CD4-positive, CD25-positive, alpha-beta regulatory T cell (primary cell): ENCODE measurements at places on chromosomes 1 and 21. TPM values are rescaled to one million over a fixed set of nuclear protein-coding genes. Genes with fewer than 3 reads are reported as not detected.

Gene CHAF1B
- 10.0 TPM for total RNA-seq

Gene KRTAP19-3
- total RNA-seq = not detected

Gene KRTAP12-2
- not detected for total RNA-seq

- no peak for DNase-seq
Observed at GRCh38 chr21:45817345-45817744, 164.2 kb upstream of the COL6A1 start.

DNA sequence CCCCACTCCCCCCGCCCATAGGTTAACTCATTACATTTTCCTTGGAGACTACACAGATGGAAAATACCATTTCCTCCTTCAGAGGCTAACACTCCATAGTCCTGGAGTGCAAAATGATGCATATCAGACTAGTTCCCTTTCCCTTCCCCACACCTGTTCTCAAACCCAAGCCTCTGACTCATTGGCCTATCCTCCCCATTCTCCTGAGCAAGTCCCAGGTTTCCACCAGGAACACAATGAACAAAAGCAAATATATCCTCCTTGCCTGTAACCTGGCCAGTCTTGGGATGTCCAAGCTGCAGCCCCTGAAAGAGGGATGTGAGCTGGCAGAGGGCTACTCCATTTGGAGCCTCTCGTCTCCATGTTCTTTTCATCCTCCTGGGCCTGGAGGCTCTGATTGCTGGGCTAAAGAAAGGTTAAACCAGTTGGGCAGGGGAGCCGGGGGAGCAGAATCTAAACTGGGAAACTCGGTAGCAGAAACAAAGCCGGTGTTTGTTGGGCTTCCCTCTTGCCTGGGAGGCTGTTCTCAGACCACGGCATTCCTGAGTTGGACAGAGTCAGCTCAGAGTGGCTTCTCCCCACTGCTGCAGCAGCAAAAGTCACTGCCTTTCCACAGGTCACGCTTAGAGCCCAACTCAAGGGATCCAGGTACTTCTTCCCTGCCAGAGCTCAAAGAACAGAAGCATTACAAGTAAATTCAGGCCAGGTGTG is 13.9 kb downstream of the SSR2 start:
- no peak for DNase-seq

- DNase-seq = no peak
Observed at GRCh38 chr1:7262611-7263010, 477.4 kb downstream of the CAMTA1 start.

- no peak for DNase-seq
Observed at GRCh38 chr1:230382001-230382491, 44.1 kb downstream of the PGBD5 start.

DNA sequence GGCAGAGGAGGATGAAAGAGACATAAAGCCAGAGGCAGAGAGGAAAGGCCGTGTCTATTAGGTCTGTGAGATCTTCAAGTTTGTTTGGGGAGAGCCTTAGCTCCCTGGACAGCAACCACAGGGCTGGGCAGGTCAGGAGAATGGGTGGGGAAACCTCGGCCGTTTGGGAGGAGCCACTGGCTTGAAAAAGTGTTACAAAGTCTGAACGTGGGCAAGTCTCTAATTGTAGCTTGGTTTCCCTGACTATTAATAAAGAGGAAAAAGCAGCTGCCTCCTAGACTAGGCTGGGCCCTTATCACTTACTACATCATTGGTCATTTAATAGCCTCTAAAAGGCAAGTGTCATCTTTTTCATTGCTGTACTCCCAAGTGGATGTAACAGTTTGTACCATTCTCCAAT is at the start of gene CCDC17:
TSS of gene CCDC17 (minus strand) at position 83 of the 400 bp plus-strand sequence. CDS start 145 bp downstream, outside the sequence.
- DNase-seq = no peak
